ENCODE measurements at places on chromosomes 12 and 14. TPM values are rescaled to one million over a fixed set of nuclear protein-coding genes. Genes with fewer than 3 reads are reported as not detected.

Gene KCNA1
- total RNA-seq = 1.1 TPM

Gene ZNF10
- 7.9 TPM for total RNA-seq

Gene HOXC9
- total RNA-seq = 14.2 TPM

Gene VWF
- total RNA-seq = 853 TPM

Gene ASPG
- total RNA-seq = not detected

Gene KLRC3
- total RNA-seq = not detected

Gene FOXM1
- not detected for total RNA-seq

Gene CEBPE
- 0.68 TPM for total RNA-seq

Gene MMP14
- total RNA-seq = 195 TPM

Gene BRMS1L
- total RNA-seq = 5.1 TPM

Gene DPPA3
- total RNA-seq = not detected

Gene PRB2
- total RNA-seq = not detected

Gene SERPINA9
- not detected for total RNA-seq

Gene DNAH10
- under 0.01 TPM for total RNA-seq

Gene OAS3
- total RNA-seq = 24.9 TPM

Gene ABCD2
- total RNA-seq = 48.0 TPM

Gene PRH1
- total RNA-seq = 17.5 TPM

Gene ZC2HC1C
- total RNA-seq = 2.6 TPM

Gene TAS2R50
- 3.6 TPM for total RNA-seq

Gene GPR84
- not detected for total RNA-seq

Gene WSCD2
- not detected for total RNA-seq

Gene SLC38A1
- 3.8 TPM for total RNA-seq

Gene KERA
- total RNA-seq = not detected

All from subcutaneous adipose tissue (tissue), 4 donors.